ENCODE measurements at places on chromosomes 5 and 9.

GRCh38 chr5:133565993-133566392 lies 46.3 kb downstream of the FSTL4 start:
- no peak for DNase-seq

GRCh38 chr9:16290169-16290568 lies 580.3 kb downstream of the BNC2 start:
- DNase-seq, result no peak

- DNase-seq, result no peak
Measured at GRCh38 chr5:79516986-79517385, 3.1 kb upstream of the HOMER1 start.

GRCh38 chr9:88179062-88179521 lies 40.8 kb upstream of the SPATA31C2 start:
- no peak for DNase-seq

DNA sequence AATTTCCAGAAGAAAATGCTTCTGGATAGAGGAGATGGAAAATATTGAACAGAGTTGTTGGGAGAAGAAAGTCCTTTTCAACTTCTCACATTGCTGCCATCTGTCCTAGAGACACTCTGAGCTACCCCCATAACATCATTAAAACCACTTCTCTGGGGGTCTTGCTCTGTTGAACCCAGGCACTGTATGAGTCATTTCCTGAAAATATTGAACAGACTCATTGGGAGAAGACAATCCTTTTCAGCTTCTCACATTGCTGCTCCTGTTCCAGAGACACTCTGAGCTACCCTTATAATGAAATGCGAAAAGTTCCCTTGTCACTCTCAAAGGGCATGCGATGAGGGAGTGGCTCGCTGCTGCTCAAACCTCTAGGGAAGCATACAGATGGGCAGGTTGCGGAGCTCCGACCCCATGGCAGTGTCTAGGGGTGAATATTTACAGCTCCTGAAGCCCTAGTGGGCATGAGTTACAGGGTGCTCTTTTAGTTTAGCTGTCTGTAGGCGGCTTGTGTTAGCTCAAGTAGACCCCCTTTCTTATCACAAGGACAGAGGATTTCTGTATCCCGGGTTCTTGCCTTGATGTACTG lies 90.7 kb downstream of the CDKN2A start:
- DNase-seq, result no peak

GRCh38 chr9:37632479-37632878 lies 18.3 kb upstream of the FRMPD1 start:
- no peak for DNase-seq

GRCh38 chr9:128885798-128886197 lies 3.9 kb downstream of the LRRC8A start:
- no peak for DNase-seq

DNA sequence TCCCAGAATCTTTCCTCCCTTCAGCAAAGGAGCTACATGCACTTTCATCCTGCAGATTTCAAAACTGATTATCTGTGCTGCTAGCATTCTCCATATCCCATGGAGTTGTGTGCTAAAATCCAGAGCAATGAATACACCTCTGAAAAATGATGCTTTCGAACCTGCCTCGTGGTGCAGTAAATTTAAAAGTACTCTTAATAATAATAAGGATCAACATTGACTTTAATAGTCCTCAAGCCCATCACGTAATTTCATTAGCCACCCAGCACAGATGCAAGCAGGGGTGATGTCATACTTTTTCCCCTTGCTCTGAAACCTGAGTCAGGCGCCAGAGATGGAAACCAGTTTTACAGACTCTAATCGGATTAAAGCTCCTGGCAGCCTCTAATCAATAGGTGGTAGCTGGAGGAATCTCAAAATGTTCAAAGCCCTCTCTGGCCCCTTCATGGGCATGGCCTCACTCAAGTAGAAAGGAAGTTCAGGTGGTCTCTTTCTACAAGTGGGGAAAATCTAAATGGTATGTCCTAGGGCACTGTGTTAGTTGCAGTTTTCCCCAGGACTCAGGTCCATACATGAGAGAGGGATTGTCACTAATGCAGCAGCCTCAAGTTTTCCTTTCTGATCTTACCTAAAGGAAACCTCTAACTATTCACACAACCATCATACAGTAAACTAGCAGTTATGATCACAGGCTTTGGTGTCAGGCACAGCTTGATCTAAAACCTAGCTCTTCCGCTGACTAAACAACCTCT lies 221.6 kb upstream of the SLC30A5 start:
- DNase-seq, result no peak

- no peak for DNase-seq
Measured at GRCh38 chr9:38254756-38255155, 137.7 kb upstream of the ALDH1B1 start.

All from T-helper 17 cell (primary cell).